ENCODE measurements at places on chromosomes 2 and 18. TPM values are rescaled to one million over a fixed set of nuclear protein-coding genes. Genes with fewer than 3 reads are reported as not detected.
A peak's percentile ranks its signal among the peaks of the same experiment; 100 is the strongest.

Gene RAMP1
- total RNA-seq, result 176 TPM

GRCh38 chr18:23910032-23910431 is 104.5 kb upstream of the TTC39C start:
- no peaks in the 10 kb centered on the region for H3K36me3 ChIP-seq
- DNase-seq, result no peak
- no peaks in the 10 kb centered on the region for H3K4me1 ChIP-seq
- no peak overlapping the region for H3K4me3 ChIP-seq
- H3K27me3 ChIP-seq, result no peaks in the 10 kb centered on the region
- no peak overlapping the region for H3K27ac ChIP-seq

DNA sequence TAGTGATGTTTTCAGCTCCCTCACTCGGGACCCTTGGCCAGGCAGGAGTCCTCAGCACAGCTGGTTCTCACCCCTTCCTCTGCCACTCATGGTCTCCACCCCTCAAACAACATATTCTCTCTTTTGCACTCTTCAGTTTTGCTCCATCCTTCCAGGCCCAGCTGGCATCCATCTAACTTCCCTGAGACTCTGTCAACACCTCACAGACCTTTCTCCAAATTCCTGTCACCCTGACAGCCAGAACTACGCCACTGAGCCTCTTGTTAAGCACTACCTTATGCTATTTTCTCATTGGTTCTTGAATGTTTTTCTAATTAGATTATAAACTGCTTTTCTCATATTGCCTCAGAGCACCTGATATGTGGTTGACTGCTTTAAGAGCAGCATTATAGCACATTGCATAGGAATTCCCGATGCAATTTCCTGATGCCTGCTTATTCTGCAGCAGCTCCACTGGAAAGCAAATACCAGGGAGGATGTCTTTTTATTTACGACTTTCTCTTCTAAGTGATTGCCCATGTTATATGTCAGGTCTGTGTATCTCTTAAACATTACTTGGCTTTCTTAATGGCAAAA is 12.4 kb upstream of the INO80C start:
- H3K36me3 ChIP-seq, result no peaks in the 10 kb centered on the region
- no peak for DNase-seq
- H3K27me3 ChIP-seq, result no peaks in the 10 kb centered on the region
- peaks cover 55% of the 10 kb centered on the region for H3K4me1 ChIP-seq
- H3K27ac ChIP-seq, result peak overlapping the region; percentile 96
- peak overlapping the region; percentile 23 for H3K4me3 ChIP-seq

Gene CFAP65
- total RNA-seq, result not detected

GRCh38 chr2:116585669-116586327 is 1228.7 kb upstream of the DDX18 start:
- no peak for DNase-seq
- no peaks in the 10 kb centered on the region for H3K4me1 ChIP-seq
- no peaks in the 10 kb centered on the region for H3K36me3 ChIP-seq

Gene PJVK
- 3.7 TPM for total RNA-seq

Measured in chondrocyte (in vitro differentiated cells).